Fibroblast of lung (primary cell): ENCODE measurements at places on chromosomes 4 and X.

DNA sequence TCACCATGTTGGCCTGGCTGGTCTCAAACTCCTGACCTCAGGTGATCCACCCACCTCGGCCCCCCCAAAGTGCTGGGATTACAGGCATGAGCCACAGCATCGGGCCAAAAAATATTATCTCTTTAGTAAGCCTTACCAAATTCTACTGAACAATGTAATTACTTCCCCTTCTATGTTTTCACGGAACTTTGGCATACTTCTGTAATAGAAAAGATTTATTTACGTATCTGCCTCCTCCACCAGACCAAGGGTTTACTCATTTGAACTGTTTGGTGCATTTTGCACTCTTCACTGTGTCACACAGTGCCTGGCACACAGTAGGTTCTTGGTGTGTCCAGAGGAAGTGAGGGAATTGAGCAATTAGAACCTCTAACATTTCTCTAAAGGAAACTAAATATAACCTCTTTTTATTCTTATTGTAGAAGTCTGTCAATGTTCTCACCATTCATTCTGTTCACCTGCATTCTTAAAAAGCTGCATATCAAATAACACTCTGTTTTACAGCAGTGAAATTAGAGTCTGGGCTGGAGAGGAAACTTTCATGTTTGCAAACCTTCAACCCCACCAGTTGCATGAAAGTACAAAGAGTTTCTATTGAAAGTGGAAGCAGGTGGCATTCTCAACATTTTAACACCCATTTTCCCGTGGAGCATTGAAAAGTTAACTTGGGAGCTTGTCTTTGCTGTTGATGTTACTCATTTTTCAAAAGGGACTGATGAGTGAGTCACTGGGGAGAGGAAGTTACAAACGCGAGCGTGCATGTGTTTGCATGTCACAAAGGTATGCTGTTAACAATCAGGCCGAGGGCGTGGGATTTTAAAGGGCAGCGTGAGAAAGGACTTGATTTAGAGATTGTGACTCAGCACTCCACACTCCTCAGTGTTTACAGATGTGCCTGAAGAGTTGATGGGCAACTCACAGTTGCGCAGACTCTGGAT is 314.1 kb downstream of the STK32B start:
- DNase-seq = peak; percentile 92

- DNase-seq = no peak
Observed at GRCh38 chr4:8760561-8760960, 111.1 kb downstream of the HMX1 start.

GRCh38 chr4:168632301-168632725 is 135.5 kb downstream of the PALLD start:
- peak; percentile 67 for DNase-seq

DNA sequence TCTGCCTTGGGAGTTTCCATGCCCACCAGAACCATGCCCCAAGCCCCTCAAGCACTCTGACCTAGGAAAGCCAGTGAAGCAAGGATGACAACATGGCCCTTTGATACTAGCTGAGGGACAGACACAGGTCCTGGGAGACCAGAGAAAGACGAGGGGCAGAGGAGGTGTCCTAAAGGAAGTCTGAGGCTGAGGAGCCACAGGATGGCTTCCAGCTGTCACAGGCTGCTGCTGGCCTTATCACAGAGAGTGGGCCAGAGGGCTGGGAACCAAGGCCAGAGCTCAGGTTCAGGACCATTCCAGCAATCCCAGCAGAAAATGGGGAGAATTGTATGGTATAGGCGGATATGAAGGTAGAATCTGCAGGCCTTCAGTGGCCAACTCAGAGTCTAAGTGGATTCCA is 31.7 kb upstream of the MSANTD1 start:
- no peak for DNase-seq

DNA sequence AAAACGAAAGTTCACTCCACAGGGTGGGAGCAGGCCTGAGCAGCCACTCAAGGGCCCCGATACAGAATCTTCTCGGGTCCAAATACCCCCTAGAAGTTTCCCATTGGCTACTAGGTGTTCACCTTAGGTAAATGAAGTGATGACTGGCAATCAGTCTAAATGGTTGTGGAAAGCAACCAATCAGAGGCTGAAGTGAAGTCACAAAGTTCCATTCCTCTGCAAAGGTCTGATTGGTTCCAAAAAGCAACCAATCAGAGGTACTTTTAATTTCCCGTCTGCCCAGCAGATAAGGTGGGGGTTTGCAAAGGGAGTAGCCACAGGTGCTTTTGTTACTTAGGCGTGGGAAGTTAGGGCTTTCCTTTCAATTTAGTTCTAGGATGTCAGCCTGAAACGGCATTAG is 58.2 kb upstream of the NKAP start:
- no peak for DNase-seq

GRCh38 chr4:76377481-76377901 is 43.5 kb downstream of the CCDC158 start:
- no peak for DNase-seq

GRCh38 chr4:105092768-105093167 is 53.9 kb upstream of the TET2 start:
- DNase-seq = peak; percentile 63

DNA sequence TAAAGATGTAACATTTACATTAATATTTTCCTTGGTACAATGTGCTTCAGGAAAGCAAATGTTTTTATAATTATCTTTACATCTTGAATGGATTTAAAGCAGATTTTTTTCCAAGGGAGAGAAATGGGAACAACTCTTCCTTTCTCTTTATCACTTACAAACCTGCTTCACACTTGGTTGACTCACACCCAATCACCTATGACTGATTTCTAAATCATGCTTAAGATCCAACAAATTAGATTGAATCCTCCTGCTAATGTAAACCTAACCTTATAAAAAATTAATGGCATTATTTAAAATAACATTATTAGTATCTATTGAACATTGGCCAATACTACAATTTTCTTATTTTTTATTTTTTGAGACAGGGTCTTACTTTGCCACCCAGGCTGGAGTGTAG is 127.1 kb downstream of the INPP4B start:
- no peak for DNase-seq

GRCh38 chr4:160350944-160351343 is 1248.1 kb downstream of the RAPGEF2 start:
- no peak for DNase-seq

GRCh38 chr4:117793845-117794480 is 240.3 kb upstream of the NDST3 start:
- no peak for DNase-seq

DNA sequence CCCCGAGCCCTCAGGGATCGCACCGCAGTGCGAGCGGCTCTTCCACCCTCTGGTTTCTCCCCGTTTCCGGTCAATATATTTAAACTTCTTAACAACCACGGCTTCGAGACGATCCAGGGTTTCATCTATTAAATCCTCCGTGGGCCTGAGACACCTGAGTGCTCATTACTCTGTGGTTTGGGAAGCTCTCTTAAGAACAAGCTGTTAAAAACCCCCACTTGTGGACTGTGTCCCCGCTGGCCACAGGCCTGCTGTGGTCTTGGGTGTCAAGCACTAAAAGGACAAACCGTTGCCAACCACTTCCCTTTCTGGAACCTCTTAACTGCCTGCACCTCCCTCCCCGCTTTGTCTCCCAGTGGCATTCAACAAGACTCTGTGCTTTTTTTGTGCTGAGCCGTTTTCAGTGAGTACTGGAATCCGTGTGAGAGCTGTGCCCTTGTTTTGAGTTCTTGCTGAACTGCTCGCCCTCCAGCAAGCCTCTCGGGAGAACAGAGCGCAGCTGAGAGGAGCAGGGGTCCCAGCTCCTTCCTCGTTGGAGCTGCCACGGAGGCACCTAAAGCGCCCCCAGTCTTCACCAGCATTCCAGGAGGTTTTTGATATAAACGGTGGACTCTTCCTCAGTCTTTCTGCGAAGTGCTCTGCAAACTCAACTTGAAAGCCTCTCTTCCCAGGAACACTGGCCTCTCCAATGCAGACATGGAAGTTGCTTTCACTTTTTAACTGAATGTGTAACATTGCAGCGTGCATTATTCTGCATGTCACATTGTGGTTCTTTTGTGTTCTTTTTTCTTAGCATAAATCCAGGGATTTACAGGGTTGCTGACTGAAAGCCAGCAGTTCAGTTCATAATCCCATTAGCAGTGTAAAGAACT is 691 bp upstream of the IGFBP7 start:
- DNase-seq = peak; percentile 70

- no peak for DNase-seq
Observed at GRCh38 chr4:98237204-98237603, 24.0 kb upstream of the RAP1GDS1 start.

DNA sequence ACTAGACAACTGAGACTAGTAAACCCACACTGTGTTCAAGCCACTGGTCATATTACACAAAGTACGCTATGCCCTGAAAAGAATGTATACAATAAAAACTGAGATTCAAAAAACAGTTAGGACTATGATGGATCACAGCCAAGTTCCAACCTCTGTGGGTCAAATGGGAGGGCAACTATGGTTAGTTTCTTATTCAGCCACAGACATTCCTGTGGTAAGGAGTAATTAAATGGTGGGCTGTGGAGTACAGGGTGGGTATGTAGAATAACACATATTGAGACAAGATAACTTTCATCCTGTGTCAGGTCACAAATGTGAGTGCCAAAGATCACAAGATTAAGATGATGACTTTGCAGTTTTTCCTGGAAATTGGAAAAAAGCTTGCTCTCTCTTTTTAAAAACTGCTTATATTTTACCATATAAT is 167.2 kb downstream of the NPNT start:
- DNase-seq = peak; percentile 86

DNA sequence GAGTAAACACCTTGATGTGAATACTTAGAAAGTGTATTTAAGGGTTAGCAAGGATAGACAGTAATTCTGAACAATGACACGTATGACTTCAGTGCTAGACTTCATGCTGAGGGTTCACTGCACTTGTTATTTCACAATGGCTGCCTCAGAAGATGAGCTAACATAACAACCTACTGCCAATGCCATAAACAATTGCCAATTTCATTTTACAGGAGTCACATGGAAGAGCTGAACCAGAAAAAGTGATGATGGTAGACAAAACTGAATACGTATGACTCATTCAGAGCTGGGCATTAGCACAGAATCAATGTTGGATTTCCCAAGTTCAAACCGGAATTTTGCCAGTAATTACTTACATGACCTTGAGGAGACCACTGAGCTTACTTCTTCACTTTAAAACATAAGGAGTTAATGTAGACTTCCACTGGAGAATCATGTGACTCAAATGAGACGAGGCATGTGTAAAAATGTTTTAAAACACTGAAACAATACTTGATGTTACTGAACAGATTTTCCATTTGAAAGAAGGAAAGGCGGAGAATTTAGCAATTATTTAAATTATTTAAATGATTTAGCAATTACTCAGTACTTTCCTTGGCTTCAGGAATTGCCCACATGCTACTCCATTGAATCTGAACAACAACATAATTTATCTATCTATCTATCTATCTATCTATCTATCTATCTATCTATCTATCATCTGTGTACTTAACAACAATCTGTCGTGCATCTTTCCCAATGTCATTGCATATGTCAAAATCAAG is 868.5 kb upstream of the SLIT2 start:
- DNase-seq = peak; percentile 63

- no peak for DNase-seq
Observed at GRCh38 chr4:74948236-74948635, 15.3 kb downstream of the PARM1 start.

DNA sequence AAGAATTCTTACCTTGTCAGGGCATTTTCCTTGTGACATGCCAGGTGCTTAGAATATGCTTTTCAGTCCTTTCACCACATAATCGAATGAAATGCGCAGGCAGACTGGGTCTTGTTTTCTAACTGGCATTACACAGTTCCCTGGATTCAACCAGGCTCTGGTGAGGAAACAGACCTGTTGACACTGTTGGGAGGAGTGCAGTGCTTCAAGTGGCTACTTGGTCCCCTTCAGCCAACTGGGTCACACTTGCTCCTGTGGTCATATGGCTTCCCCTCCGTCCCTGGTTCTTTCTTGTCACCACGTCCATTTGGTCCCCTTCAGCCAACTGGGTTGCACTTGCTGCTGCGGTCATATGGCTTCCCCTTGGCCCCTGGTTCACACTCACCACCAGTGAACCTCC is 9.7 kb downstream of the SMIM20 start:
- no peak for DNase-seq

DNA sequence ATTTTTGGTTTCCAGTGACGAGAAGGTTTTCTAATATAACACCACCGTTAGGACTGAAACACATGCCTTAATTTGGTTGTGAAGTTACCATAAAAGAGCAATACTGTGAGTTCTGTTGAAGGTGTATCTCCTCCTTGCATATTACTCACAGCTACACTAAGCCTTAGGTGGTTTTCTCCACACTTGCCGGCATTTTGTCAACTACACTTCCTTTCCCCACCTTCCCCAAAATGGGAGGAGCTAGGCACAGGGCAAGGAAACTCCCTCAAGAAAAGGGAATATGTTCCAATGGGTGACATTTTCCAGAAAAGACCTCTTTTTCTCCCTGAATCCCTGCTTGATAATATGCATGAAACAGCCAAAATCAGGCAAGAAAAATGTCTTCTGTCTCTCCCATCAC is 44.8 kb downstream of the RELL1 start:
- no peak for DNase-seq

DNA sequence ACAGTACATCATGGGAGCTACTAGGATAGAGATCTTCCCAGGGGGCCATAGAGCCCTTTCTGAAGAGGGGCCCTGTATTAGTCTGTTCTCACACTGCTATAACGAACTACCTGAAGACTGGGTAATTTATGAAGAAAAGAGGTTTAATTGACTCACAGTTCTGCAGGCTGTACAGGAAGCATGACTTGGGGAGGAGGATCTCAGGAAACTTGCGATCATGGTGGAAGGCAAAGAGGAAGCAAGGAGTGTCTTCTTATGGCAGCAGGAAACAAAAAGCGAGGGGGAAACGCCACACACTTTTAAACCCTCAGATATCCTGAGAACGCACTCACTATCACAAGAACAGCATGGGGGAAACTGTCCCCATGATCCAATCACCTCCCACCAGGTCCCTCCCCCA is 4.2 kb upstream of the SLC9A6 start:
- DNase-seq = no peak

- DNase-seq = no peak
Observed at GRCh38 chrX:112867570-112867969, 26.9 kb upstream of the AMOT start.

- DNase-seq = no peak
Observed at GRCh38 chrX:48522291-48522690, 683 bp downstream of the EBP start.

GRCh38 chrX:109489174-109489573 is 7.3 kb upstream of the GUCY2F start:
- no peak for DNase-seq

GRCh38 chr4:71473541-71474240 is 134.9 kb downstream of the SLC4A4 start:
- peak; percentile 14 for DNase-seq

- DNase-seq = peak; percentile 97
Observed at GRCh38 chr4:105808750-105809041, 86.6 kb upstream of the NPNT start.

GRCh38 chr4:6368096-6368495 is 98.4 kb downstream of the WFS1 start:
- DNase-seq = no peak
